ENCODE measurements at places on chromosomes 11 and 22.
A peak's percentile ranks its signal among the peaks of the same experiment; 100 is the strongest.

DNA sequence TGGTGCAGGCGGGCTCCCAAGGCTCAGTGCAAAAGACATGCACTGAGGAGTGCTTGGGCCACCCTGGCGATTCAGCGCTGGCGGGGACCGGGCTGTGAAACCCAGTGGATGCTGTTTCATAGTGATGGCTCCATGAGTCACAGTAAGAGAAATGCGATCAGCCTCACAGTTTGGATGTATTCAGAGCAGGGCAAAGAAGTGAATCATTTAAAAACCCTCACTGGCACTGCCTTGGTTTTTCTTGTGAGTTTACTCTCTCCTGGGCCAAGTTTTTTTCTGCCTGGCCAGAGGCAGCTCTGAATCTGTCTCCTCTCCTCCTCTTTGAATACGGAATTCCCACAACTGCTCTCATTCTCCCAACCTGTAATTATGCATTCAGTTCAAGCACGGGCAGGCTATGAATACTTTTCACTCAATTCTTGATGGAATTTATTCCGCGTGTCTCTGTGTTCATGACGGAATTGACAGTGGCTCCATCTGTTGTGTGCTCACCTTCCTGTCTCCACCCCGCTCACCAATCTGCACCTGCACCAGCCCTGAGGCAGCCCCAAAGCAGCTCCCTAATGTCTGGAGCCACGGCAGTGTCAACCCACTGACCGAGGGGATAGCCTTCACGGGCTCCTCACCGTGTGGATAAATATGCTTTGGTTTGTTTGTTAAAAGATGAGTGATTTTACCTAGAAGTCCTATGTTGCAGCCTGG lies 14.9 kb downstream of the ADAMTS8 start:
- no peak for DNase-seq

DNA sequence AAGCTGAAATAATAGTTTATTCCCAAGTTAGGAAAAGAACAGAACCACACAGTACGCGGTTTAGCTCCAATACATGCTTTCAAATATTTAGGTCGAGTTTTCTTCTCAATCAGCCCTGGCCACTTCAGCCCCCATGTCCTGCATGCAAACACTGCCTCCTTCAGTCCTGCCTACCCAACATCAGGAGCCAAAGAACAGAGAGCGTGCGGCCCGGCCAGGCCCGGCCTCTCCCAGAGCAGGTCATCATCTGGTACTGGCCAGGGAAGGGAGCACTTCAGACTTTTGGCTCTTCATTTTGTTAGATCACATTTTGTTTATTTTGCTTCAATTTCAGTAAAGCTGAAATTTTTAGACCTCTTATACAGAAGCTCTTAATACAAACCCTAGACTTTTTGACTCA lies 6.7 kb downstream of the BRD1 start:
- no peak for DNase-seq

GRCh38 chr22:43409046-43409445 lies 2.8 kb upstream of the MPPED1 start:
- DNase-seq, result no peak

GRCh38 chr11:35304386-35304775 lies 115.0 kb downstream of the SLC1A2 start:
- no peak for DNase-seq

DNA sequence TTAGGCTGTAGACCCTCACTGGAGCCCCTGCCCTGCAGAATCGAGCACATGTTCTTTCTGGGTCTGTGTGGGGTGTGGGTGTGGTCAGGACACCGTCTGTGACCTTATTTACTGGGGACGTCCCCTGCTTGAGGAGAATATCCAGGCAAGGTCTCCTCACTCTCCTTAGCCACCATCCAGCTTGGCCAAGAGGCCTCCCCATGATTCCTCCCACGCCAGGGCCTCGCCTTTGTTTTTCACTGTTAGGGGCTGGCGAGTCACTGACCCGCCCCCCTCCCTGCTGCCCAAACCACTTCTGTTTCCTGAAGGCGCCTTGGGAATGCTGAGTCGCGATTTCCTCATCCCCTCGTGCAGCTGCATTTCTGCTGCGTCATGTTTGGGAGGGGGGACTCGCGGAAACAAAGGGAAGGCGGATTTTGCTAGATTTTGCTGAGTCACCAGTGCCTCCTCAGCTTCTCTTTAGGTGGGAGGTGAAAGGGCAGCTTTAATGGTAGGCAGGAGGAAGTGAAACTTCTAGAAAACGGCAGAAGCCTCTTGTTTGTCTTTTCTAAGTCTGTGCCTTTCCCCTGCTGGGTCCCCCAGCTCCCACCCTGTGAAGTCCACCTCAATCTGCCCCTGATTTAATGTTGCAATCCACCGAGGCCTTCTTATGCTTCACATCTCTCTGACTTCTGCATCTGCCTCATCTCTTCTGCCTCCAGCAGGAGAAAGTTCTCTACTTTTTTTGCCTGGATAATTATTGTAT lies 4.0 kb upstream of the HMOX1 start:
- DNase-seq, result peak; percentile 12

DNA sequence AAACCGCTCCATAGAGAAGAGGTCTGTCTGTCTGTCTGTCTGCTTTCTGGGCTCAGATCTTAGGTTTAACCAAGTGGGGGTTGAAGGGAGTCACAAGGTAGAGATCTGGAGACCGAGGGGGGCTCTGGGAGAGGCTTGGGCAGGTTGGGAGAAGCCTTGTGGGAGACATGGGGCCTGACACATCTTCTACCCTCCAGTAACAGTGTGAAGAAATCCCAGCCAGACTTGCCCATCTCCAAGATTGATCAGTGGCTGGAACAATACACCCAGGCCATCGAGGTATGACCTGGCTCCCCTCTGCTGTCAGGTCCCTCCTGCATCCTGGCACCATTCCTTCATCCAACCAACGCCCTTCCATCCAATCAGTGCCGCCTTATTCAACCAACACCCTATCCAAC lies 7.4 kb downstream of the PRR33 start:
- DNase-seq, result no peak

- DNase-seq, result no peak
Observed at GRCh38 chr11:84413549-84413948, 1127.4 kb upstream of the CCDC90B start.

DNA sequence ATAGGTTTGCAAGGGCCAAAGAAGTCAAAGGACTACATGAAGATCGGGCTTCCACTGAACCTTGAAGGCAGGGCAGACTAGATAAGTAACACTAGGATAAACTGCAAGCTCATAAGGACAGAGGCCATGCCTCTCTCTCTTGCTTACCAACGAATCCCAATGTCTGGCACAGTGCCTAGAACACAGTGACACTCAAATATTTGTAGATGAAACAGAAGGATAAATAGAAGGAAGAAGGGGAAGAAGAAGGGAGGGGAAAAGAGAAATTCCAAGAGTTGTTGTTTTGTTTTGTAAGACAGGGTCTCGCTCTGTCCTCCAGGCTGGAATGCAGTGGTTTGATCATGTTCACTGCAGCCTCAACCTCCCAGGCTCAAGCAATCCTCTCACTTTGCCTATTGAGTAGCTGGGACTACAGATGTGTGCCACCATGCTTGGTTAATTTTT lies 26.9 kb downstream of the SIK3 start:
- DNase-seq, result no peak

- no peak for DNase-seq
Observed at GRCh38 chr22:44195189-44195871, 14.6 kb downstream of the PARVG start.

- DNase-seq, result no peak
Observed at GRCh38 chr22:24928322-24928721, 18.2 kb downstream of the LHFPL7 start.

DNA sequence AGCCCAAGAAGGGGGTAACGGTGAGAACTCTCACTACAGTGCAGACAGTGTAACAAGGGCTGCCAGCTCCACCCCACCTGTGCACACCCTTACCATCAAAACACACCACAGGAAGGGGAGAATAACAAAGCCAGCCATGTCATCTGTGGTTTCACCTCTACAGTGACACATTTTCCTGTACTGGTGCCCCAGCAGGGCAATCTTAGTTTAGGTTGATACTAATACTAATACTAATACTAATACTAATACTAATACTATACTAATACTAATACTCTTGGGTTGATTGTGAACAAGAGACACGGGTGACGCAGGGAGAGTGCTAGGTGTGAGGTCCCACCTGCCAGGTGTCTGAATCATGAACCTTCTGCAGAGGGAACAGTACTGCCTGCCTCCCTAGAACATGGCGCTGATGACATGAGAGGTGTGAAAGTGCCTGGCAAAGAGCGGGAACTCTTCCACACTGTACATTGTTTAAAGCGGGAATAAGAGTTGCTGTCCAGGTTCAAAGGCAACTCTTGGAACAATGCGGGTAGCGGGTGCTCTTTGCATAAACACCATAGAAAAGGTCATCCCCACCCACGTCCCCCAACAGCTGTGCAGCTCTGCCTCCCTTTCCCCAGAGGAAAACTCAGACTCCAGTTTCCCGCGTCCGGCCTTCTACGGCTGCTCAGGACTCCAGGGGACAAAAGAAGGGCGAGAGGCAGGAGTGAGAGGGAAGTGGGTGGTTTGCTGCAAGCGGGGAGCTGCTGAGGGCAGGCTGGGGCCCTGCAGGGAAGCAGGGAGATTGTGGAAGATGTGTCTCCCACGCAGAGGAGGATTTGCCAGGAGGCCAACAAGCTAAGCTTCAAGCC lies 25.0 kb upstream of the TMPRSS4 start:
- DNase-seq, result no peak

DNA sequence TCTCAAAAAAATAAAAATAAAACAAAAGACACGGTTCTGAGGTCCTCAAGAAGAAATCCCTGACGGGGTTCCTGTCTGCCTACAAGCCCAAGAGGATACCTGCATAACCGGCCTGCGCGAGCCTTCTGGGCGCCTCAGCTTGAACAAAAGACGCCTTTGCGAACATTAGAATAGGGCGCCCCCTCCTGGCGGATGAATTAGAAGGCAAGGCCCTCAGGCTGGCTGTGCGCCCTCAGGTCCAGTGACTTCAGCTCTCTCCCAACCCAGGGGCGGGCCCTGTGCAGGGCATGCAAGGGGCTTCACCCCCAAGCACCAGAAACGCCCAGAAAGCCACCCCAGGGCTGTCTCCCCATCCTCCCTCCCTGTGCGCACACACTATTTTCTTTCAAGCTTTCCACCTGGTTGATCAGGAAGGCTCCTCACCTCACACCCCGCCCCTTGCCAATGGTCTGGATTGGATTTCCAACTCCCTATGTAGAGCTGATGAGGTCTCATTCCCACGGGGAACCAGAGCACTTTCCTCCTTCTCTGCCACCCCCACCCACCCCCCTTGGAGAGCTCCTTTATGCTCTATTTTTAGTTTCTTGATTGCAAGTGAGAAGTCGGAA lies 273.3 kb downstream of the BUD13 start:
- DNase-seq, result peak; percentile 7

GRCh38 chr11:57144075-57144474 lies 37.7 kb upstream of the LRRC55 start:
- DNase-seq, result no peak

DNA sequence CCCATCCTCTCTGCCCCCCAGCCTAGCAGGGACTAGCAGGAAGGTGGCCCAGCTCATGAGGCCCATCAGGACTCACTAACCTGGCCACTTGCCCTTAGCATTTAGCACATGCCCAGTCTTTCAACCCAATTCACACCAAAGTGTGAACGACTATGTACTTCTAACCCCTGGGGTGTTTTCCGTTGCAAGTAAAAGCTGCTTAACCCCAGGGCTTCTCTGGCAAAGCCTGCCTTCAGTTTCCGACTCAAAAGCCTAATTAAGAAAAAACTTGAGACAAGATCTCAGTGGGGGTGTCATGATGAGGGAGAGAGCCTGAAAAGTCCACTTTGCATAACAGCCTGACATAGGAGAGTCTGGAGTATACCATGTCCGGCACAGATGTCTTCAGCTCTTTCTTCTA lies 347.8 kb downstream of the MN1 start:
- DNase-seq, result no peak

DNA sequence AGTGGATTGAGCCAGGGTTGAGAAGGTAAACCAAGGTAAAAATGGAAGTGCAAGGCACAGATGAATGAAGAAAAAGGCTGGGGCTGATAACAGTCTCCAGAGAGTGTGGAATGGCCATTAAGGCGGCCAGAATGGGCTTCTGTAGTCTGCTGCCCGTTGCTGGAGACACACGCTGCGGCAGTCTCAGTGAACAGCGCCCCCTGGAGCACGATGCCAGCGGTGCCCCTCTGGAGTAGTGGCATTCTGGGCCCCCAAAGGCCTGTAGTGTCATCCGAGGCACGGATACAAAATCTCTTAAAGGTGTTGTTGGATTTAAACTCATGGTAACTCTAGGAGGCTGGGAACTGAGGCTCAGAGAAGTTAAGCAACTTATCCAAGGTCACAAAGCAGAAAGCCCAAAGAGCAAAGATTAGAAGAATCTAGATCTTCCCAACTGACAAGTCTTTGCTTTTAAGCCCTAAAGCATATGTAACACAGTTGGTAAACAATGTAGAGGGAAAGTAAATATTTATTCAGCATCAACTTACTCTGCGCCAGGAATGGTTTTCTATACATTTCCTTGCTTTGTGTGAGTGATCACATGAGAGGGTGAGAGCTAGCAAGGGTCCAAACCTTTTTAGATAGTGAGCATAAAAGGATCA lies 18.2 kb downstream of the KCNJ1 start:
- peak; percentile 58 for DNase-seq

GRCh38 chr22:47196881-47197772 lies 434.7 kb downstream of the TBC1D22A start:
- DNase-seq, result no peak

- DNase-seq, result no peak
Observed at GRCh38 chr11:116643521-116643920, 129.3 kb downstream of the BUD13 start.

- no peak for DNase-seq
Observed at GRCh38 chr11:57357310-57357709, 19.2 kb downstream of the P2RX3 start.

GRCh38 chr22:36528341-36528740 lies 625 bp downstream of the EIF3D start:
- DNase-seq, result no peak

DNA sequence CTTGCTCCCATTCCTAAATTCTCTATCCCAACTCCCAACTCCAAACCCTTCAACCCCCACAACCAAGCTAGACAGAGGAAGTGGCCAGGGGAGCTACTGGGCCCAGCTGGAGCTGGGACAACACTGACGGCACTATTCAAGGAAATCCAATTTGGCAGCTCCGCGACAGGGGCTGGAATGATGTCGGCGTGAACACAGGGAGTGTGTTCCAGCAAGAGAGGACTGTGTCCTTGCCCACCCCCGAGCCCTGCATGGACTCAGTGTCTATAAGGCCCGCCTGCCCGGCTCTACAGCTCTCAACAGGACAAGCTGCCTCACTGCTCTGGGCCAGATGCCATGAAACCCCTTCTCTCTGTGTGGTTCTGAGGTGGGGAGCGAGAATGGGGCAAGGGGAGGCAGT lies 11.3 kb downstream of the PCSK7 start:
- no peak for DNase-seq

- DNase-seq, result no peak
Observed at GRCh38 chr11:16410479-16410878, 54.1 kb upstream of the SOX6 start.
